ENCODE measurements at places on chromosomes 7 and 10.

DNA sequence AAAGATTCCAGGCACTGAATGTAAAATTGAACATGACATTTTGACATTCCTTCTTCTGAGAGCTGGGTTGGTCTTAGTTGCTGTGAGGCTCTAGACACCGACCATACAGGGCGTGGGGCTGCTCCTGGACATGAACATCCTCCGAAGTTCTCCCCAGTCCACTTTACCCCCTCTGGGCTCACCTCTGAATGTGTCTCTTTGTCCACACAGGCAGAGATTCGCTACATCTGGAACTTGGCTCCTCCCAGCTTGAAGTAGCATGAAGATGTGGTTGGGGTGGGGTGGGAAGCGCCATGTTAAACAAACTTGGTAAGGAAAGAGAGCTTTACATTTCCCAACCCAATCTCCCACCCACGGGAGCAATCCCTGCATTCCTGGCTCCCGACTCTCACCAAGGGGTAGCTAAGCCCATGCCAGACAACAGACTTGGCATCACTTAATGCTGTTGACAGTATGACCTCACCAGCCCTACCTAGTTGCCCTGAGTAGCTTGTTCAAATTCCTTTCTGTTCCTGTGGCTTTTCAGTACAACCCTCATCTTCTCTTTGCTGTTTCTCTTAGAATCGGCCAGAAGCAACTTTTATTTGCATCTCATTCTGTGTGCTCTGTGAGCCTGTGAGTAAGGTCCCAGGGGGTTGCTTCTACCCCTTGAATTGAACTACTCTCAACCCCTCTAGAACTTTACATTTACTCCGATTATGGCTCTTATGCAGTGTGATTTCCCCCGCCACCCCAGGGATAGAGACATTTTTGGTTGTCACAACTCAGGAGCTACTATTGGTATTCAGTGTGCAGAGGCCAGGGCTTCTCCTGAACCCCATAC is 211.4 kb downstream of the SEC23IP start:
- no peak for DNase-seq

DNA sequence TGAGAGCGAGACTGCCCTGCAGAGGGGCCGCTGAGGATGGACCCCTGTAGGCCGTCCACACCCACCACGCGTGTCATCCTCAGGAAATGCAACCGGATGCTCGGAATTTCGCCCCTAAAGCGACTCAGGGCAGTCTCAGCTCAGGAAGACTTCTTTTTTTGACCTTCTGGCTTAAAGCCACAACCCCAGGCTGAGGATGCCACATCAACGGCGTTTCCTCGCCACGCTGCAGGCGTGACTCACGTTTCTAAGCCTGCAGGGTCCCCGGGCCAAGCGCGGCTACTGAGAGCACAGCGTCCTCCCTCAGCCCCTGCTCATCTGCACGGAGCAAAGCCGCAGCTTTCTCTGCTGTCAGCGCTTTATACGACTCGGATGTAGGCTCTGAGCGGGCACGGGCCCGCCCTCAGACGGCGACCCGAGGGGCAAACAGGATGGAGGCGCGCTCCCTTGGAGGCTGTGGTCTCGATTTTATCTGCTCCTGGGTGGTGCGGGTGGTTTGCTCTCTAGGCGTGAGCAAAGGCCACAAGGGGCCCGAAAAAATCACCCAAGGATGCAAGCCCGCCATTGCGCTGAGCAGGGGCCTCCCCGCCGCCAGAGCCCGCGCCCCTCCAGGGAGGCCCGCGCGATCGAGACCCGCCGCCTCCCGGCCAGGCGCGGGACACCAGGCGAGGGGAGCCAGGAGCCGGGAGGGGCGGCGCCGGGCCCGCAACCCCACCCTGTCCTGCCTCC is 726 bp upstream of the INSIG1 start:
- peak; percentile 38 for DNase-seq

DNA sequence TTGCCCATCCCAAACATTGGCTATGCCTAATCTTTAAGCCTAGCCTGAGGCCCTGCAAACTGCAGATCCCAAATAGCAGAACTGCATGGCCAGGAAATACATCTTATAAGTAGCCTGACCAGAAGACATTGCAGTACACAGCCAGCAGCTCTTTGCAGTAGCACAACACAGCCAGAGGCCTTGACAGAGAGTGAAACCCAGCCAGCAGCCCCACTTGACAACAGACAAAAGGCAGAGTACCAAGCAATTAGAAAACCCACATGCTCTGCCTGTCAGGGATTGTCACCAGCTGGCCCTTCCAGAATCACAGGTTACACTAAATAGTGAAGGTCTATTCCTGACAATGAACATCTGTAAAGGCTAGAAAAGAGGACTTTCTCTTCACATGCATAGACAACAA is 242.8 kb upstream of the TMEM72 start:
- no peak for DNase-seq

- no peak for DNase-seq
Observed at GRCh38 chr7:85336086-85336485, 149.2 kb upstream of the SEMA3D start.

DNA sequence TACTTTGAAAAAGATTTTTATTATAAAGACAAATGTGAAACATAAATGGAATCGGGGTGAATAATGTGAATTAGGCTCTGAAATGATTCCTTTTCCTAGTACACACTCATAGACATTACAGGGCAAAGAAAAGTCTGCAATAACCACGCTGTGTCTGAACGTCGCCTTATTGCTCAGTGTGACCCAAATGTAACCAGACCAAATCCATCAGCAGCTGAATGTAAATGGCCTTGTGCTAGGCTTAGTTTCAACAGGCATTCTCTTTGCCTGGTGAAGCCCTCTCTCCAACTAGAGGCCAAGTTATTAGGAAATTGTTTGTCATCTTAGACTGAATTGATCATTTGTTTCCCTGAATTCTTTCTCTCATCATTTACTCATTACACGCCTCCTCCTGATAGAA is 225.5 kb downstream of the CHCHD3 start:
- no peak for DNase-seq

Data from AG09309 (cell line).